Activated CD4-positive, alpha-beta T cell treated with anti-CD3 and anti-CD28 coated beads, Interleukin-2, Interleukin-6, amounts not matched to agents 100 ng/mL and 50 ng/mL, durations not matched to agents 16 hours and 8 hours (primary cell): ENCODE measurements at places on chromosomes 7 and 10.

GRCh38 chr7:8177109-8177933 is 84.6 kb downstream of the ICA1 start:
- peak; percentile 40 for DNase-seq

GRCh38 chr10:58299580-58299979 is 30.6 kb downstream of the CISD1 start:
- DNase-seq = peak; percentile 62

- DNase-seq = no peak
These were observed 25.9 kb downstream of the LMOD2 start for GRCh38 chr7:123681561-123681960.

- DNase-seq = no peak
These were observed 39.8 kb downstream of the RGS10 start for GRCh38 chr10:119502618-119503155.

DNA sequence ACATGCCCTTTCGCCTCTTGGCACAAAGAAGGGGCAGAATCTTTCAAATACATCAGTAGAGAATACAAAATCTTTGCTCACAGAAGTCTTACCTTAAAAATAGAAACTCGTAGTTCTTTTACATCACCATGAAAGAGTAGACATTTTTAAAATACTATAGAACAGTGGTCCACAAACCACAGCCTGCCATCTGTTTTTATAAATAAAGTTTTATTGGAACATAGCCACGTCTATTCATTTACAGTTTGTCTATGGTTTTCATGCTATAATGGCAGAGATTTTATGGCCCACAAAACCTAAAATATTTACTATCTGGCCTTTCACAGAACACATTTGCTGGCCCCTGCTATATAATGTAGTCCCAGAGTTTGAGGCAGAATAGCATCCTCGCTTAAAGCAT is 46.1 kb upstream of the CABCOCO1 start:
- no peak for DNase-seq

DNA sequence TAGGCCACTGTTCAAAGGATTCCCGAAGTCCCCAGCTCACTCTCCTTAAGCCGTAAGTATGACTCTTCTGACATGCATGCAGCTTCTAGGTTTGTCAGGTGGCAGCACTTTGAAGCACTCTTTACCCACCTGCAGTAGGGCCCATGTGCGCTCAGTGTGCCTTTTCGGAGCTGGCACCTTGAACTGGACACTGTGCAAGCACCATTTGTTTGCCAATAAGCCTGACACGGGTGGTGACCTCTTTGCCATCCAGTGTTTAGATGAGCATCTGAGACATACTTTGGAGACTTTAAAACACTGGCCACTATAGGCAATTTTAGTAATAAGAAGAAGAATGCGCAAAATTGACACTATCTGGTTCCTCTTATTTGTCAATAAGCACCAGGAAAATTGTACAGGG is 45.7 kb upstream of the GSAP start:
- no peak for DNase-seq

DNA sequence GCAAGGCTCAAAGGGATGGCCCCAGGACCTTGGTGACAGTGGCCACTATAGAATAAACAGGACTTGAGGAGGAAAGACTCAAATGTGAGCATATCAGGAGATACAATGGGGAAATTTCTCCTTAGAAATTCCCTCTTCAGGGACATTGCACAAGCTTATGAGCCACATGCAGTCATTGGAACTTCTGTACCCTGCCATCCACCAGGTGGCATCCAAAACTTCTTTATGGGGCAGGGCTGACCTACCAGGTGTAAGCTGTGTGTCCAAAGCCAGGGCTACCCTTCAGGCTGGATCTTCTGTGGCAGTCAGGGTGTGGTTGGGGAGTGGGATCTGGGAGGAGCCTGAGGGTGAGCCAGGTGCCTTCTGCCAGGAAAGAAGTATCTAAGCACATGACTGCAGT is 36.6 kb upstream of the LRRC18 start:
- peak; percentile 32 for DNase-seq

GRCh38 chr10:80465839-80466590 is 11.9 kb downstream of the TSPAN14 start:
- DNase-seq = peak; percentile 53

DNA sequence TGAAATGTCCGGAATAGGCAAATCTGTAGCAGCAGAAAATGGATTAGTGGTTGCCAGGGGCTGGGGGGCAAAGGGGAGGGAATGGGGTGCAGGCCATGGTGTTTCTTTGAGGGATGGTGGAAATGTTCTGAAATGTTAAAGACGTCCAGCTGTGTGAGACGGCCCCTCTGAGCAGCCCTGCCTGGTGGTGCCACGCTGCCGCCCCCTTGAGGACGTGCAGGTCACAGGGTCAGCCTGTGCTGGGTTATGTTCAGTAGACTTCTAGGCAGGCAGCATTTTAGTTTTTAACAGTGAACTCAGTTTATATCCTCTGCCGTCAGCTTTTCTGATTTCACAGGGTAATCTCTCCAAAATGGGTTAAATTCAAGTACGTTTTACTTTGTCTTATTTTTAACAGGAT is 9.4 kb downstream of the NUB1 start:
- DNase-seq = peak; percentile 74

GRCh38 chr7:75951506-75951905 is 36.6 kb downstream of the POR start:
- DNase-seq = no peak

- no peak for DNase-seq
These were observed 73.6 kb downstream of the EPC1 start for GRCh38 chr10:32273336-32273735.

DNA sequence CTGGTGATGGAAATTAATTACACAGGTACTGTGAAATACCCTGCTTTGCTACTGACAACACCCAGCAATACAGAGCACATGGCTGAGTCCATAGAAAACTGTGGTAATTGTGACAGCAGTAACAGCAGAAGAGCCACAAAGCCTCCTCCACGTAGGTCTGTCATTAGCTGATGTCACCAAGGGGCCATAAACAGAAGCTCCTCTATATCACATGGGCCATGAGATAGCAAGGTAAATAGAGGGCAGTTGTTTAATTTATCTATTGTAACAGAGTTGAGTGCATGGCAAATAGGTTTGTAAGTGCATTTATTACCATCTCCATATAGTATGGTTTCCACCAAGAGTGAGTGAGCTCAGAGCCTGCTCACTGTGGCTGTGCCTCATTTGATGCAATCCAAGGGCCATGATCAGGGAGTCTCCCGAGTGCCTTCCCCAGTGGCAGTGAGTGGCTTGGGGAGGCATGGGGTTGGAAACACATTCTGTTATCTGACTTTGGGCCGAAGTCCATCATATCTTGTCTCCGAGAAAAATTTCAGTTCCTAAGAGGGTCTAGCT is 281.2 kb downstream of the SKAP2 start:
- no peak for DNase-seq

DNA sequence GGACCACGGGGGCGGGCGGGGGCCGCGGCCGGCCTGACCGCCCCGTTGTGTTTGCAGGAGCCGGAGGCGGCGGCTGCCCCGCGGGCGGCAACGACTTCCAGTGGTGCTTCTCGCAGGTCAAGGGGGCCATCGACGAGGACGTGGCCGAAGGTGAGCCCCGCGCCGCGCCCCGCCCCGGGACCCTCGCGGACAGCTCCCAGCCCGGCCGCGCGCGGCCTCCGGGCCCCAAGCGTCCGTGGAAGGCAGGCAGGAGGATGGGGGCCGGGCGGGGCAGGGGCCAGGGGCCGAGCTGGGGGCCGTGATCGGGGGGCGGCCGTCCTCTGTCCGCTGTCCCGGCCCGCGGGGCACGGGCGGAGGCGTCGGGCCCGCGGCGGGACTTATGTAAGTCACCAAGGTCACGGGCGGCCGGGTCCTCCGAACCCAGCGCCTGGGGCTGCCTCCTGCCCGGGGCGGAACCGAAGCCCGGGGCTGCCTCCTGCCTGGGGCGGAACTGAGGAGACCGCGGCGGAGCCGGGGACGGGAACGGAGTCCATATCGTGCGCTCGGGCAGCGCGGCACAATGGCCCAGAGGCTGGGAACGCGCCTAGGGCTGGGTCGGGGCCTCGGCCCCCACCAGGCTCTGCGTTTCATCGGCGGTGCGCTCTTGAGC is 497 bp downstream of the PPP2R2D start:
- DNase-seq = peak; percentile 58

DNA sequence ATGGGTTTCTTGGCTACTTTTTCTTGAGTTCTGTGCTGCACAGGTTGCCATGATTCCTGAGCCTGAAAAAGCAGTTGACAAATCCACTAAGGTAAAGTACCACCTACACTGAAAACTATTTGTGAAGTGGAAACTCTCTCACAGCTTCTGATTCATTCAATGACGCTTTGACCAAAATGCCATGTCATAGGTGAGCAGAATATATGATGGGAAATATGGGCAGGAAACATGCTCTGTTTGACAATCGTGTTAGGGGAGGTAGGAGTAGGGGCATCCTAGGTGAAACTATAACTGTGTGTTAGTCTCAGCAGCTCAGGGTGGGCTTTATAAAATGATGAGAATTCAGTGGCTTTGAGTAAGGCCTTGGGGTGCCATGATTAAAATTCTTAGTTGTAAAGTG is 69.6 kb upstream of the ELMO1 start:
- DNase-seq = no peak

- peak; percentile 78 for DNase-seq
These were observed 11.0 kb upstream of the LFNG start for GRCh38 chr7:2508327-2509215.
